SW 1271 (cell line): ENCODE measurements at places on chromosomes 4 and X.

- no peak for DNase-seq
Observed at GRCh38 chr4:182531555-182532162, 288.5 kb downstream of the TENM3 start.

- no peak for DNase-seq
Observed at GRCh38 chr4:146123231-146123630, 52.3 kb upstream of the LSM6 start.

- no peak for DNase-seq
Observed at GRCh38 chr4:1323280-1323634, 23.8 kb upstream of the UVSSA start.

- no peak for DNase-seq
Observed at GRCh38 chr4:153497988-153498967, 32.1 kb downstream of the TMEM131L start.

- no peak for DNase-seq
Observed at GRCh38 chr4:126465341-126465740, 1150.6 kb downstream of the FAT4 start.

DNA sequence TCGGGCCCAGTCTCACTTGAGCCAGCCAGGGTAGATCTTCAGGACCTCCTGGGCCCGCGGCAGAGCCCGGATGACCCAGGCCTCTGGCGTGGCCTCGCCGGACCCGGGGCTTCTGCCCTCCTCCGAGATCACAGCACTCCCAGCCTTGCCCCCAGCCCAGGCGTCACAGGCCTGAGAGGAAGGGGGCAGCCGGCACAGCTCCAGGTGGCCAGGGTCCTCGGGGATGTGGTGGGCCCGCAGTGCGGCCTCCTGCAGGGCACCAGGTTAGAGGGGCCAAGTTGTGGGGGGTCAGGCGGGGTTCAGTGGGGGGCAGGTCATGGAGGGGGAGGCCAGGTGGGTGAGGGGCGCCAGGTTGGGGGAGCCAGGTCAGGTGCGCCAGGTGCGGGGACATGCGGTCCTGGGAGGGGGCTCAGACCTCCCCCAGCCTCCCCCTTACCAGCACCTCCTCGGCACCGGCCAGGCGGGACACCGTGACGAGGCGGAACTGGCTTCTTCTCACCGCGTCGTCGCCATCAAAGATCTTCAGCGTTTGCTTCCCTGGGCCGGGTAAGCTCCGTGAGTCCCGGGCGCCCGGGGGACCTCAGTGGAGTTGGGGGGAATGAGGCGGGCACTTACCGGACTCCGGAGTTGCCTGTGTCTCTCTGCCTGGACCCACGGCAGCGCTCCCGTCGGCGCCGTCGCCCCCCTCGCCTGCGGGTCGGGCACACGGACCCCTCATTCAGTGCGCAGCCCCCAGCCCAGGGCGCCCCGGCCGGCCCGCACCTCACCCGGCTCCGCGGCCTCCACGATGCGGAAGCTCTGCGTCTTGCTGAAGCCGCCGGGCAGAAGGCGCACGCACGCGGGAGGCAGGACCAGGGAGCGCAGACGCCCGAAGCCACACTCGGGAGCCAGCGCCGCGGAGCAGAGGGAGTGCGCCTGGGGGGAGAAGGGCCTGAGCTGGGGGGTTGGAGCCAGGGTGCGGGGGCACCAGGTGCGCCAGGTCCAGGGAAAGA lies 6.0 kb downstream of the DGKQ start:
- no peak for DNase-seq

DNA sequence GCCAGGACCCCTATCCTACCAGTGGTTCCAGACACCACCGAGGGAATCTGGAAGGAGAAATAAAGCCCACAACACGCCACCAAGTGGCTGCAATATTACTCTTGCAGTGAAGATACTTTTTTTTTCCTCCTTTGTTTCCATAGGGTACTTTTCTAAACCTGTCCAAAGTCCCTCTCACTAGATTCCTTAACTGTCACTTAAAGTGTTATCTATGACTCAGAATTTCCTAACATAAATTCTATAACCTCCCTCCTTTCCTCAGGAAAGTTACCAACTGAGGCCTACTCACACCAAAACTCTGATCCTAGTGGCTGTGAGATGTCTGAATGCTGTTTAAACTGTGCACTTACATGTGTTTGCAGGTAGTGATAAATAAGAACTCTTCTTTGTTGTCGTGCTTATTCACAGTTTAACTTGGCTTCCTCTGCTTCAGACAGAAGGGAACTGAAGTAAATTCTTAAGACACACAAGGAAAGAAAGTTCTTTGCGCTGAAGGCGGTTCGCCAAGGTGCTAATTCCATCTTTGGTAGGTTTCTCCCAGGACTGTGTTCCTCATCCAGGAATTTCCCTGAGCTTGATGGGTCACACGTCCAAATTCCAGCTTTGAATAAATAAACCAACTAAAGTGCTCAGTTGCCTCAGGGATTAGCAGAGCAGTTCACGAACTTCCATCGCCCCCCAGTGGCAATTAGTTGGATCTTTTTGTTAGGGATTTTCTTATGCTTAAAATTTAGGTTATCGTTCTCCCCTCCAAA lies 10.7 kb upstream of the HCCS start:
- DNase-seq, result peak; percentile 1

- no peak for DNase-seq
Observed at GRCh38 chr4:155544547-155544946, 122.1 kb upstream of the GUCY1A1 start.

DNA sequence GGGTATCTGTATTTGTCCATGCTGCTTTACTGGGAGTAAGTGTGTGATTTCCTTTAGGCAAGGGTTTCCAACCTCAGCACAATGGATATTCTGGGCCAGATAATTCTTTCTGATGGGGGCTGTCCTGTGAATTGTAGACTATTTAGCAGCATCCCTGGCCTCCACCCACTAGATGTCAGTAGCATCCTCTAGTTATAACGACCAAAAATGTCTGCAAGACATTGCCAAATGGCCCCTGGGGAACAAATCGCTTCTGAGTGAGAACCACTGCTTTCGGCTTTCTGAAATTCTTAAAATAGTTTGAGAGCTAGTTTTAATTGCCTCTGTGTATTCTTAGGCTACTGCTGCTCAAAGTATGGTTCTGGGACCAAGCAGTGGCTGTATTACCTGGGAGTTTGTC lies 81.2 kb upstream of the GPM6B start:
- DNase-seq, result no peak

DNA sequence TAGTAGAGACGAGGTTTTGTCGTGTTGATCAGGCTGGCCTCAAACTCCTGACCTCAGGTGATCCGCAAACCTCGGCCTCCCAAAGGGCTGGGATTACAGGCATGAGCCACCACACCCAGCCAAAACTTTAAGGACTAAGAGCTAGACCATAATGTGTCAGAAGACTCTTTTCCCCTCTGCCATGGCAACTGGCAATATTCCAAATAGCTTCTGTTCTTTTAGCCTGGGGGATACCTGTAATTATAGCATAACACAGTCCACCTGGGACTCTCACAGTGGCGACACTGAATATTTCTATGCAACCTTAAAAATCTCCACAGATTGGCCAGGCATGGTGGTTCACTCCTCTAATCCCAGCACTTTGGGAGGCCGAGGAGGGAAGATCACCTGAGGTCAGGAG lies 45.5 kb upstream of the RBM47 start:
- no peak for DNase-seq

DNA sequence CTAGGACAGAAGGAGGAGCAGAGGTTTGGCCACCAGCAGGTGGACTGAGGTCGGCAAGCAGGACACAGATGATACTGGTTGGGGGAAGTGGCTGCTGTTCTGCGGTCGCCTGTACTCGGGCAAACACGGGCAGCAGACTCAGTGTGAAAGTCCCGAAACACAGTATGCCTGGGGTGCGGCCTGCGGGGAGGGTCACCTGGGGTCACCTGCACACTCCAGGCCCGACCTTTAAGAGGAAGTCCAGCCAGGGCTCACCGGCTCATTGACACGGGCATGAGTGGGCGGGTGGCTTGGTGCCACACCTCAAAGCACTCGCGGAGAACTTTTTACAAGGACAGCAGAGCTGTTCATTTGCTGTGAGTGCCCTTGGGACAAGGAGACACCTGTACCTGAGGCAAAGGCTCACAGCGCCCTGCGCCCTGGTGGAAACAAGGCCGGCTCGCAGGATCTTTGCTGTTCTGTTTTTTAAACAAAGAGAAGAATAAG lies 71.5 kb upstream of the MXD4 start:
- no peak for DNase-seq
